Stimulated activated CD4-positive, alpha-beta T cell treated with anti-CD3 and anti-CD28 coated beads, Interleukin-4, amount 100 ng/mL, for 1 hour (primary cell): ENCODE measurements at places on chromosomes 3 and 15.

DNA sequence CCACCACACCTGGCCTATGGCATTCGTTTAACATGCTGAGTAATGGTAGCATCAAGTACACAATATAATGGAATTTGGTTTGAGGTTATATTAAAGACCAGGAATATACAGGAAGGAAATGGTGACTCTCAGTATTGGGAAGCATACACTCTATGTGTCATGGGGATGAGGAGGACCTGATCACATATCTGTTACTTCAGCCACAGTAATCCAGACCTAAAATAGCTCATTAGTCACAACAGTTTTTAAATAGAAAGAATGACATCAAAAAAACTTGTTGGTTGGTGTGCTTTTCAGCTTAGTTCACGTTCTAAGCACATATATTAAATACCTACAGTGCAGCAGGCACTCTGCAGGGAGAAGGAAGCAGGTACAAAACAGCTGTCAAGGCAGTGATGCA is 52.5 kb upstream of the ATP2C1 start:
- no peak for DNase-seq

GRCh38 chr3:24195504-24196230 is 250.6 kb downstream of the NR1D2 start:
- DNase-seq: no peak

DNA sequence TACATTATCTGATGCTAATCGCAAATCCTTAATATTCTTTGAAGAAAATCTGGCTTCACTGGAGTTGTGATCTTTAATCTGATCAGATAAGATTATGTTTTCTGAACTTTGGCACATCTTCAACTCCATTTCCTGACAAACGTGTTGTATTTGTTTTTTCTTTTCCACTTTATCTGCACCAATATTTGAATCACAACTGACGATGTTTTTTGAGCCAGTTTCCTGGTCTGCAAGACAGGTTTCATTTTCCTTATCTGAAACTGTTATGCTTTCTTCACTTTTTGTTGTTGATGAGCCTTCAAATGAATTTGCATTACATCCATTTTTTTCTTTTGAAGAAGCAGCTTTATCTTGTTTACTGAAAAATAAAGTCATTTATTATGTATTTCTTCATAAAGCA is 101.5 kb downstream of the ZNF280D start:
- DNase-seq: no peak

GRCh38 chr3:123096126-123096525 is 29.3 kb downstream of the PDIA5 start:
- DNase-seq: no peak

DNA sequence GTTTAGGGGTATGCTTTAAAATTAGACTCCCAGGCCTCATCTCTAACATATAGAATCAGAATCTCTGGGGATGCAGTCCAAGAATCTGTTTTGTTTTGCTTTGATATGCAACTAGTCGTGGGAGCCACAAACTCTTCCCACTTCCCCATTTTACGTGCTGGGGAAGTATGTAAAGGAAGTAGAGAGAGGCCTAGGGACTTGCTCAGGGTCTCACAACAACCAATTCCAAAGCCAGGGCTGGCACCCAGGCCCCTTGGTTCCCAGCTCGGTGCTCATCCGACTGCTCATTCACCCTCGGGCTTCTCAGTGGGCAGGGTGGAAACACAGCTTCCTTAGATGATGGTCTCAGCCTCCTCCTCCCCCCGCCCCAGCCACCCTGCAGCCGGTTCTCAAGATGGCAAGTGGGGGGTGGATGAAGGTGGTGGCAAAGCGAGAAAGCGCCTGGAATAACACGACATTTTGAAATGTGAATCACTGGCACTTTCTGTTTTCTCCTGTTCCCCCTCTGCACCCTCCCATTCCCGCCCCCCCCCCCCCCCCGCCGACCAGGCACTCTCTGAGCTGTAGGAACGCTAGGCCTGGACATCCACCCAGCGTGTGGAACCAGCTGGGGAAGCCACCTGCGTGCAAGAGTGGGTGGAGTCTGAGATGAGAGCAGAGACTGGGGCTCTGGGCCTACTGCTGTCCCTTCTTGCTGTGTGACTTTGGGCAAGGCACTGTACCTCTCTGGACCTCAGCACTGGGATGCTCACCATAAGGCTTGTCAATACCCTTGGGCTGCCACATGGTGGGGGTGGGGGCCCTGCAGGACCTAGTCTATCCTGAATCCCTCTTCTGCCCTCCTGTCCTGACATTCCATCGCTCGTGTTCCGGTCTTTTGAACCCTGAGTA is 214.5 kb downstream of the RPLP1 start:
- no peak for DNase-seq

DNA sequence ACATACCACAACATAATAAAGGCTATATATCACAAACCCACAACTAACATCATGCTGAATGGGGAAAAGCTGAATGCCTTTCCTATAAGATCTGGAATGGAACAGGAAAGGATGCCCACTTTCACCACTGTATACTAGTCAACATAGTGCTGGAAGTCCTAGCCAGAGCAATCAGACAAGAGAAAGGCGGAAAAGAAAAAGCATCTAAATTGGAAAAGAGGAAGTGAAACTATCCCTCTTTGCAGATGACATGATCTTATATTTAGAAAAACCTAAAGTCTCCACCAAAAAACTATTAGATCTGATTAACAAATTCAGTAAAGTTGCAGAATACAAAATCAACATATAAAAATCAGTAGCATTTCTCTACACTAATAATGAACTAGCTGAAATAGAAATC is 14.6 kb upstream of the PIK3CA start:
- no peak for DNase-seq

- DNase-seq: no peak
These were observed 12.5 kb downstream of the FLNB start for GRCh38 chr3:58020783-58021071.

DNA sequence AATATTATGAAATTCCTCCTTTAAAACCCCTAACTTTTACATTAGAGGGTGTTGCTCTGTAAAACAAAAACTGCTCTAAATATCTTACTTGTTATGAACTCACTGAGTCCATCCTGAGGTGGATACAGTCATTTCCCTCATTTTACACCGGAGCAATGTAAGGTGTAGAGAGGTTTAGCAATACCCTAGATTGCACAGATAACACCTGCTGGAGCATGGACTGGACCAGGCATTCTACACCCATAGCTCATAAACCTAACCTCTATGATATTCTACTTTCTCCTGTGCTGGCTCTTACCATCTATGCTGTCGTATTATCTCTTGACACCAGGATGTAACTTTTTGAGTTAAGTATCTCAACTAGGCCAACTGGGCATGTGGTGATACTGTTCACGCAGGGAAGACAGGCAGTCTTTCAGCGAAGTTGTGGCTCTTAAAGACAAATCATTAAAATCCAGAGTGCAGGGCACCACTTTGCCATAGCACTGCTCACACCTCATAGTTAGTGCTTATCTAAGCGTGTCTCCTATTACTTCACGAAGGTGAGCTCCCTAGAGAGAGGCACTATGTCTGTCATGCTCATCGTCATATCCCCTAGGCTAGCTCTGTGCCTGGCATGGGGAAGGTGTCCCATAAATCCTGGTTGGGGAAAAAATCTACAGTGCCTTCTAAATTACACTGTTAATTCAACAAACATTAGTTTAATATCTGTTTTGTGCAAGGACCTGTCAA is 100.1 kb upstream of the SLC2A2 start:
- no peak for DNase-seq

- peak; percentile 46 for DNase-seq
These were observed 1.7 kb downstream of the PKM start for GRCh38 chr15:72229076-72229946.
